GM12891 (cell line): ENCODE measurements at places on chromosomes 5 and 9.

DNA sequence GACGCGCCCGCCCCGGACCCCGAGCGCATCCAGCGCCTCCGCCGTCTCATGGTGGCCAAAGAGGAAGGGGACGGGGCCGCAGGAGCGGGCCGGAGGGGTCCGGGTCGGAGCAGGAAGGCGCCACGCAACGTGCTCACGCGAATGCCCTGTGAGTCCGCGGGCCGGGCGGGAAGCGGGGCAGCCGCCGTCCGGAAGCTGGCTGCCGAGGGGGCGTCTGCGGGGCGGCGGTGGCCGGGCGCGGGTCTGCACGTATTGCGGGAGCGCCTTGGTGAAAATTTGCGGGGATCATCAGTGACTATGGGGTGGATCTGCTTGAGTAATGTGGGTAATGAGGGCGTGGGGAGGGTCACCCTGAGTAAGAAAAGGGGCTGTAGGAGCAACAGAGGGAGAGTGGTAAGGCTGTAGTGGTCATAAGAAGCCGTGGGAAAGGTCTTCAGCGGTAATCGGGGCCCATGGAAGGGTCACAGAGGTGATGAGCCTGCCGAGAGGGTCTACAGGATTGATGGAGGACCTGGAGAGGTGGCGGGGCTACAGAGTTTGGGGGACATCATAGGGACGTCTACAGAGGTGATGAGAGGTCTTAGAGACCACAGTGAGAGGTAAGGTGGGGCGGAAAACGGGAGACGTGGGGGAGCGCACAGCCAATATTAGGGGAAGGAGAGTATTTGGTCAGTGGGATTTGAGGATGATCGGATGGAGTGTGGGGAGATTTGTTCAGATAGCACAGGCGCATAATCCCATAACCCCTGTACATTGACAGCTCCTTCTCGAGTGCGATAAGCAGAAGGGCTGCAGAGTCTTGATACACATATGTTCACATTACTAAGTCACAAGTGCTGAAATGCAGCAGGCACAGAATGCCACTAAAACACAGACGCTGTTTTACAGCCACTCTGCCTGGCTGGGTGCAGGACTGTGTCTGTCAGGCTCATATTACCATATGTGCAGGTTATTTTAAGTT lies 819 bp downstream of the LSM11 start:
- peak; percentile 34 for DNase-seq

- DNase-seq, result no peak
Measured at GRCh38 chr9:69527454-69527853, 144.7 kb downstream of the APBA1 start.

GRCh38 chr5:43033841-43034590 lies 6.1 kb downstream of the ANXA2R start:
- DNase-seq, result no peak

DNA sequence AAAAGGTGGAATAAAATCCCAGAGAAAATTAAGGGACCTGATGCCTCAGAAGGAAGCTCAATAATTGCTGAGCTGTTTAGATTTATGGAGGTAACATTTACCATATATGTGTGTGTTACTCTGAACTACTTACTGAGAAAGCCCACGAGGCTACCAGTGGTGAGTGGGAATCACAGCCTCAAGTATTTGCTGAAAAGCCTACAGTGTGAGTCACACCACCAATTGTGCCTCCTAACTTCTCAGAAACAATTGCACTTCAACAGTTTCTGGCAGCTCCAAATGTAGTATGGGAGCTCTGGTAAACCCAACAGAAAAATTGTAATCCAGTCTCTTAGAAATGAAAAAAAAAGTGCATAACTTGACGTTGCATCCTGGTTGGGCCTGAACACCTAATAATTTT lies 551.6 kb downstream of the PRDM9 start:
- DNase-seq, result no peak

GRCh38 chr9:97632248-97632984 lies 752 bp downstream of the TSTD2 start:
- DNase-seq, result no peak

DNA sequence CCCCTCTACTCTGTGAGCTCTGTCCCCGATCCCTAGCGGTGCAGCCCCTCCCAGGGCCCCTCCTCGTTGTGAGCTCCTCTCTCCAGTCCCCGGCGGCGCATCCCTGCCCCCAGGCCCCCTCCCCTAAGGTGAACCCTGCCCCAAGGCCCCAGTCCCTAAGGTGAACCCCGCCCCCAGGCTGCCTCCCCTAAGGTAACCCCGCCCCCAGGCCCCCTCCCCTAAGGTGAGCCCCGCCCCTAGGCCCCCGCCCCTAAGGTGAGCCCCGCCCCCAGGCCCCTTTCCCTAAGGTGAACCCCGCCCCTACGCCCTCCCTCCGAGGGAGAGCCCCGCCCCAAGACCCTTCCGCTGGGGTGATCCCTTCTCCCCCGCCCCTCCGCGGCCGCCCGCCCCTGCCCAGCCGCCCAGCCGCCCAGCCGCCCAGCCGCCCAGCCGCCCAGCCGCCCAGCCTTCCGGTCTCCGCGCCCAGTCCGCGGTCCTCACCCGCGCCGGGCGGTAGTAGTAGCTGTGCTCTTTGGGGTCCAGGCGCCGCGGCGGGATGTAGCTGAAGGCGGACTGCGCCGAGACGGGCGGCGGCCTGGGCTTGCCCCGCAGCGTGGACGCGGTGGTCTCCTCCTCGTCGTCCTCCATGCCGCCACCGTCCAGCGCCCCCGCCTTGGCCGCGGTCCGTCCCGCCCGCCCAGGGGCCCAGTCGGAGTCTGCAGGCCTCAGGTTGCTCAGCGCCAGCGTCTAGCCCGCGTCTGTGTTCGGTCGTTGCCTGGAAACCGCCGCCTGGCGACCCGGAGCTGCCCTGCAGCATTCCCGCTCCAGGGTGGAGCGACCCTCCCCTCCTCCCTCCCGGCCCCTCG lies at the start of gene CFAP90:
CFAP90 (minus strand) TSS at position 739 of the 845 bp plus-strand sequence; CDS start at position 627, 112 bp downstream.
- DNase-seq, result no peak

- DNase-seq, result no peak
Measured at GRCh38 chr9:23829580-23830475, 3.8 kb upstream of the ELAVL2 start.

- DNase-seq, result no peak
Measured at GRCh38 chr5:151140686-151141459, 16.7 kb downstream of the ANXA6 start.

DNA sequence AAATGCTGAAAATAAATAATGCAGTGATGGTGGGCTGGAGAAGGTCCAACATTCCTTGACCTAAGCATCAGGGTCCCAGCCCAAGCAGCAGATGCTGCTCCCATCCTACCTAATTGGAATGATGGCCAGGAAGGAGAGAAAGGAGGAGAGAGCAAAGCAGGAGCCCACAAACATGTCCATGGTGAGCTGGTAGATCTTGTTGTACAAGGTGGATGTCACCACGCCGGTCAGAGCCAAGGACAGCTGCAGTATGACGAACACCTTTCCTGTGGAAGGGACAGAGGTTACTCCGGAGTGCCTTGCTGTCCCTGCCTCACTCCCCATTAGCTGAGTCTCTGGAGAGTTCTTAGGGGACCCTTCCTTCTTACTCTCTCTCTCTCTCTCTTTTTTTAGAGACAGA lies 4.3 kb downstream of the SLC46A2 start:
- no peak for DNase-seq

GRCh38 chr9:32703635-32704034 lies 68.2 kb upstream of the TAF1L start:
- no peak for DNase-seq

DNA sequence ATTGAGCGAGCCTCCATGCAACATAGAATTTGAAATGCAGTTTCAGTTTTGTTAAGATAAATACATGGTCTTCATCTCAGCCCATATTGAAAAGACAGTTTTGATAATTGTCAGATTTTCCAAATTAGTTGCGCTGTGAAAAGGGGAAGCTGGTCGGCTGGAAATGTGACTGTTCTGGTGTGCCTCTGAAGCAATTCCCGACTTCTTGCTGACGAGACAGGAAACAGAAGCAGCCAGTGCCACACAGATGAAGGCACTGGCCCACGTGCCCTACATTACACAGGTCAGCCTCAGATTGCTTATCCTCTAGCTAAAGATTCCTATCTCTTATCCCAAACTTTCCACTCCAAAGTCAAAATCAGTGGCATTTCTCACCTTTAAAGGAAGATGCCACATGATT lies 214.1 kb upstream of the TLE4 start:
- no peak for DNase-seq

DNA sequence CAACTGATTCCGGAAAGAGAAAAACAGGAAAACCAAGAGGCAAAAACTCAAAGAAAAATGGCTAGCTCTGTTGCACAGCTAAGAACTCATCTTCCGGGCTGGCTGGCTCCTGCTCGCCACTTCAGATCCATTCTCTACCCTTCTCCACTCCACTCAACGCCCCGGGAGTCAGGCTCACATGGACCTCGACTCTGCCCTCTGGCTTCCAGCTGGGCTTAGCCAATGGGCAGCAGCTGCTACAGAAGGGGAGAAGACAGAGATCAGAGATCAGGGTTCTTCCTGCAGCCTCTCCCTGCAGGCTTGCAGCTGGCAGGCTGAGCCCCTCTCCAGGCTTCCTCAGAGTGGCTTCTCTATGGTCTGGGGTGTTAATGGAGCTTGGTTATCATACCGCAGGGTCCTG lies 187.5 kb downstream of the MED10 start:
- DNase-seq, result no peak

- no peak for DNase-seq
Measured at GRCh38 chr9:92917176-92917800, 30.0 kb upstream of the FGD3 start.

DNA sequence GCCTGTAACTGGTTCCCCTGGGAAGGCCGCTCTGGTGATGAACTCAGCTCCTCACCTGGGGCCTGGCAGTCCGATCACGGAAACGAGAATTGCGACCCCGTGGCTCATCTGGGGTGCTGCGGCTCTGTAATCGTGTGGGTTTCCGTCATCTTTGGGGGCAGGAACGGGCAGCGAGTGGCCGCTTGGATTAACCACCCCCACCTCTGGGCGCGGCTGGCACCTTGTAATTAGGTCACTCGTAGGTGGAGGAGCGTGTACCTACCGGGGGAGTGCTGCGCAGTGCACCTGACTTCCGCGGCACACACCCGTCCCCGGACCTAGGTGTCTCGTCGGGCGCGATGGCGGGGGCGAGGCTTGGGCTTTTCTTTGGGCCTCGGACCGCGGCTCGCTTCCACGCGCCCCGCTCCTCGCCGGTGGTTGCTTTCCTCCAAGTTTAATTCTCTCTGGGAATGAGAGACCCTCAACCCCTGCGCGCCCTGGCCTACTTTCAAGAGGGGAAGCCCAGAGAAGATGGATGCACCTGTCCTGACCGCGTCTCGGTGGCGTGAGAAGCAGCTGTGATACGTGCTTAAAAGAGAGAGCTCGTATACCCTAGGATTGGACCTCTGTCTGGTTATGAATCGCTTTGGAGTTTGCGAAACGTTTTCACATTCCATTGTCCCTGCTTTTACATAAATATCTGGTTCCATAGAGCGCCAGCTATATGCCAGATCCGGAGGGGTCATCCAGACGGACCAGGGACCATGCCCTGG lies 744 bp upstream of the PPP2CA start:
- DNase-seq, result peak; percentile 38
